ENCODE measurements at places on chromosomes 5 and 9. TPM values are rescaled to one million over a fixed set of nuclear protein-coding genes. Genes with fewer than 3 reads are reported as not detected.

- DNase-seq: peak; percentile 88
These were observed 15.6 kb downstream of the FCN2 start for GRCh38 chr9:134895908-134896833.

Gene ST6GALNAC4
- total RNA-seq: 98.0 TPM

GRCh38 chr5:35478856-35479682 lies 138.6 kb upstream of the SPEF2 start:
- no peak for DNase-seq

GRCh38 chr9:92971121-92971520 lies 23.8 kb downstream of the FGD3 start:
- DNase-seq: no peak

- no peak for DNase-seq
These were observed 635.8 kb downstream of the PDE4D start for GRCh38 chr5:59257488-59258400.

DNA sequence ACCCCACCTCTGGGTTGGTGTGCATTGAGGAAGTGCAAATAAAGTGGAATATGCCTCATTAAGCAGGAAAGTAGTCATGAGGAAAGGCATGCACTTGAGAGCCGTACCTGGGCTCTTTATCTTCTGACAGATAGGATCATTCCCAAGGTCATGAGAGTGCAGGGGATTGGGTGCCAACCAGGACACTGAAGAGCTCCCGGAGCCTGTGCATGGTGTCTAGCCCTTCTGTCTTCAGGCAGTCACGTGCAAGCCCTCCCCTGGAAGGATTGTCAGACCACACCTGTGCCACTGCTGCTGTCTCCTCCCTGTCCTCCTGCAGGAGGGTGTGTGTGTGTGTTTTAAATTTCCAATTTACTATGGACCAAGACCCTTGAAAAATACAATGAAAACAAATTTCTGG lies 69.6 kb downstream of the PDE8B start:
- DNase-seq: no peak

- DNase-seq: no peak
These were observed 134.4 kb downstream of the AOPEP start for GRCh38 chr9:94860678-94861588.

Gene SMC5
- 24.4 TPM for total RNA-seq

- peak; percentile 28 for DNase-seq
These were observed 38.5 kb downstream of the VPS13A start for GRCh38 chr9:77215874-77216273.

Gene PFN3
- not detected for total RNA-seq

DNA sequence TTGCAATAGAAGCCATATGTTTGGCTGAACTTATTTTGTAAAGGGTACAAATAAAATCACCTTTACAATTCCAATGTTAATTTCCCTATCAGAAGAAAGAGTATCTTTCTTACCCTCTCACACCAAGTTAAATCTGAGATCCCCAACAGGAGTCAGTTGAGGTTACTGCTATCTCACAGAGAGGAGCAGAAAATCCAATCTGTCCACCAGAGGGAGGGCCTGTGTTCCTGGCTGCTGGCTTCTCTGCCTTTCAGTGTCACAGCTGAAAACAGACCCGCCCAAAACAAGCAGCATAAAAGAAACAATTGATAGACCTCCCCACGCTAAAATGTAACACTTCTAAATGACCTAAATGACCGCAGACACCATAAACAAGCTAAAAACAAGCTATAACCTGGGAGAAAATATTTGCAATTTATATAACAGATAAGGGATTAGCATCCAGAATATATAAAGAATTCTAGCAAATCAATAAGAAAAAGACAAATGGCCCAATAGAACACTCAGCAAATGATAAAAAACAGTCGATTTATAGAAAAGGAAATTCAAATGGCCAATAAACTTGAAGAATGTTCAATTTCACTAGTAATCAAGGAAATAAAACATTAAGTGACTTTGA lies 24.5 kb upstream of the MVB12B start:
- DNase-seq: peak; percentile 81

Gene LMNB1
- total RNA-seq: 43.1 TPM

- no peak for DNase-seq
These were observed 607.3 kb downstream of the PRELID2 start for GRCh38 chr5:145227881-145228280.

Gene TXNDC8
- not detected for total RNA-seq

DNA sequence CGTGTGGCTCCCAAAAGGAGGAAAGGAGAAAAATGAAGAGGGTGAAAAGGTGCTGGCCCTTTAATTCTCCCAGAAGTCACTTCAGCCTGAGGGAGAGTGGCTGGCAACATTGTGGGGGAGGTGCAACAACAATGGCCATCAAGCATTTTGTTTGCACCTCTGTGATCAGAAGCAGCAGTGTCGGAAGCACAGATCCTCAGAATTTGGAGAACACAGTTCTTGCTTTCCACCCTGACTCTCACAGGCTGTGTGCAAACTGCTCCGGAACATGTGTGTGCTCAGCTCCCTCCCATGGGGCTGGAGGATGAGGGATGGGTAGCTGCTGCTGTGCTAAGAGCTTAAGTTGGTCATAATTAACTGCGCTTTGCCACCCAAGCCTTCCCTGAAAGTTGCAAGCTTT lies 127.1 kb downstream of the DPYSL3 start:
- no peak for DNase-seq

Gene SPEF2
- total RNA-seq: 1.2 TPM

GRCh38 chr9:123715258-123715657 lies 214.7 kb downstream of the DENND1A start:
- DNase-seq: no peak

DNA sequence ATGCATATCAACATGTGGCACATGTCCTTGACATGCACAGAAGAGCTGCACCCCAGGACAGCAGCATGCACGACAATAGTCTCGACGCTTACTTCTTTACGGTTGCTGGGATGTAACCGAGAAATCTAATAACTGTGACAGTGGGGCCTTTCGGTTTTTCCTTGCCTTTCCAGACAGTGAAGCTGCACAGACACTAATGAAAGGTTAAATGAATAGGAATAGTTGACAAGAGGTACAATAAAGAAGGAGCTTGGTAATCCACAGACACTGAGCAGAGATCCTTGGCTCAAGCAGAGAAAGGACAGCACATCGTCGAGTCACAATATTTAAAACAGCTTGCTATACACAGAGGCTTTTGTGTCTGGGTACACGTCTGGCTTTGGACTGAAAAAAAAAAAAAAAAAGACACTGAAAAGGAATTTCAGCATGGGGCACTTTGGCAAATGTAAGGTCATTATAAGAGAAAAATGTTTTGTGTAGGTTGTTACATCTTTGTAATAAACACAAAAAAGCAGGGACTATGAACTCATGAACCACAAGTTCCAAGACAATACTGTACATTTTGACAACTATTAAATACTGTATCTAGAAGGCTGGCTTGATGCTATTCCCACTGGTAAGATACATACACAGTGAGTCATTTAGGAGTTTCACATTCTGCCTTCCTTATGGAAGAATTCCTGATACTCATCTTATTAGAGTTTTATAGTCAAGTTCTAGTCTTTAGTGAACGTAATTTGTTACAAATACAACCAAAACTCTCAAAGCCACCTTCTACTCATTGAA lies 5.6 kb downstream of the BNC2 start:
- no peak for DNase-seq

DNA sequence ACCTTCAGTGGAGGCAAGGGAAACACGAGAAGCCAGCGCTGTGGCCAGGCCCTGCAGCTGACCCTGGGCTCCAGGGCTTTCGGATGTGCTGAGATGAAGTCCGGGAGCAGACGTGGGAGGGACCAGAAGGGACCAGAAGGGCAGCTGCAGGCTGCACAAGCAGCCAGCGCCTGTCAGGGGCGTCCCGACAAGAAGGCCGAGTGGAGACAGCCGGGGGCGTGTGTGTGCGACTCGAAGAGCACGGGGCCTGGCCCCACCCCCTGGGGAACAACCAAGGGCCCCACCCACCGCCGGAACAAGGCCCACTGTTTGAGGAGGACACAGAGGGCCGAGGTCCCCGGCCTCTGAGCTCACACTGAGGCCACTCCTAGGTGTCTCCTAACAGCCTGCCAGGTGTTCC lies 31.4 kb downstream of the SLC12A7 start:
- DNase-seq: no peak

Gene PCDHGB2
- total RNA-seq: 0.51 TPM

DNA sequence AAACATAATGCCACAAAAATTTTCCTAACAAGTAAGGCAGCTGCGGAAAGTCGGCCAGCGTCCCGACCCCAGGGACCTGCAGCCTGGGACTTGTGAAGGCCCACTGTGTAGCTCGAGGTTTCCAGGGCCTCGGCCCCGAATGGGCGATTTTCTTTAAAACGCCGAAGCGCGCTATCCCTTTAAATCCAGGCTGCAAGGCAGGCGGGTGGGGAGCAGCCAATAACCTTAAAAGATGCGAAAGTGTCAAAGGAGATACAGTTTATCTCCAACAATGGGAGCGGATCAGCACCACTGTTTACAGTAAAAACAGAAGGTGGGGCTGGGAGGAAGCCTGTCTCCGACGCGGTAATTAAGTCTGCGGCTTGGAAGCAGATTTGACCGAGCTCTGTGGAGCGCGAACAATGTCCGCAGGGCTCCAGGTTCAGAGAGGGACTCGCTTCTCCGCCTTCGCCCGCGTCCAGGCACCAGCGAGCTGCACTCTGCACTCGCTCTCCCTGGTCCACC lies 1.7 kb upstream of the ZSWIM6 start:
- DNase-seq: peak; percentile 63

DNA sequence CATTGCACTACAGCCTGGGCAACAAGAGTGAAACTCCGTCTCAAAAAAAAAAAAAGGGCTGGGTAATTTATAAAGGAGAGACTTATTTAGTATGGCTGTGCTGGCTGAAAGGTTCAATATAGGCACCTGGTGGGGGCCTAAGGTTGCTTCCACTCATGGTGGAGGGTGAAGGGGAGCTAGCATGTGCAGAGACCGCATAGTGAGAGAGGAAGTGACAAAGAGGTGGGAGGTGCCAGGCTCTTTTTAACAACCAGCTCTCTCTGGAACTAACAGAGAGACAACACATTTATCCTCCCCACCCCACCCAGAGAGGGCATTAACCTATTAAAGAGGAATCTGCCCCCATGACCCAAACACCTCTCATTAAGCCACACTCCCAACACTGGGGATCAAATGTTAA lies 28.9 kb upstream of the SERINC5 start:
- no peak for DNase-seq

Gene PCDHB3
- total RNA-seq: 0.51 TPM

Gene HNRNPK
- total RNA-seq: 685 TPM

- DNase-seq: no peak
These were observed 126.3 kb upstream of the RPS23 start for GRCh38 chr5:82404382-82404945.

Gene GABRG2
- total RNA-seq: not detected

GRCh38 chr9:113227436-113227835 lies 6.1 kb downstream of the SLC31A1 start:
- no peak for DNase-seq

DNA sequence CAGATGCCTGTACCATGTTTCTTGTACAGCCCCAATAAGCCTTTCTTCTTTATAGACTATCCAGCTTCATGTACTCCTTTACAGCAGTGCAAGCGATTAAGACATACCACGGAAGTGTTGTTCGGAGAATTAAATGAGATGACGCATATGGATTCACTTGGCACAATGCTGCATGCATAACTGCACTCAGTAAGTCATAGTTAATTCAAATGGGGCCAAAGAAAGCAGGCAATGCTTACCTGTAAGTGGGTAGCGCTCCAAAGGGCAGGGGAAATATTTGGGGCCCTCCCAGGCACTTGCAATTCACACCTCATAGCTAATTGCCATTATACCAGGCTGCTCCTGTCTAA lies 7.7 kb upstream of the ADRA1B start:
- DNase-seq: peak; percentile 27

DNA sequence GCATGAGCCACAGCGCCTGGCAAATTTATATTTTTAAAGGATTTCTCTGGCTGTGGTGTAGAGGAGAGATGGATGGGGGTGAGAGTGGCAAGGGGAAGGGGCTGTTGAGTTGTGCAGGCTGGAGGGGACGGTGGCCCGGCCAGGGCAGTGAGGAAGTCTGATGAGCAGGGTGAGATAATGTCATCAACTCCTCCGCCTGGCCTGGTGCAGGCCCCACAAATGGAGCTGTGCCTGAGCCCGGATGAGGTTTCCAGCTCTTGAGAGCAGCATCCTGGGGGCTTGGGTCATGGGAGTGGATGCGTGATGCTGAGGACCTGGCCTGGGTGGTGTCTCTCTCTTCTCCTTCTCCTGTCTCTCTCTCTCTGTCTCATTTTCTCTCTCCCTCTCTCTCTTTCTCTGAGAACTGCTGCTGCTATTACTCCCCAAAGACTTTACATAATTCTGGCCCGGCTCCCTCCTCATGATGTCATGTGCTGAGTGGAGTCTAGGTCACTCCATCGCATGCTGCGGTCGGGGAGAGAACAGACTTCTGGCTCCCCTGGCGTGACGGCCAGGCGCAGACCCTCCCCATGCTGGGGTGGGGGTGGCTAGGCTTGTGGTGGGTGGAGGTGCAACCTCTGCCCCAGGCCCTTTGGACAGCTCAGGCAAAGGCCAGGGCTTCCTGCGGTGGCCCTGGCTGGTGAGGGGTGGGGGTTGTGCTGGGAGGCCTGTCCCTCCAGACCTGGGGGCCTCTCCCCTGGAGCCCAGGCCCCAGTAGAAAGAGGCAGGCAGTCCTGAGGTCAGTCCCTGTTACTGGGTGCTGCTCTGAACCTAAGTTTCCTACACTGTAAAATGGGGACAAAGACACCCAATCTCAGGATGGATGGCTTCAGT lies 26.4 kb downstream of the FGF18 start:
- no peak for DNase-seq

DNA sequence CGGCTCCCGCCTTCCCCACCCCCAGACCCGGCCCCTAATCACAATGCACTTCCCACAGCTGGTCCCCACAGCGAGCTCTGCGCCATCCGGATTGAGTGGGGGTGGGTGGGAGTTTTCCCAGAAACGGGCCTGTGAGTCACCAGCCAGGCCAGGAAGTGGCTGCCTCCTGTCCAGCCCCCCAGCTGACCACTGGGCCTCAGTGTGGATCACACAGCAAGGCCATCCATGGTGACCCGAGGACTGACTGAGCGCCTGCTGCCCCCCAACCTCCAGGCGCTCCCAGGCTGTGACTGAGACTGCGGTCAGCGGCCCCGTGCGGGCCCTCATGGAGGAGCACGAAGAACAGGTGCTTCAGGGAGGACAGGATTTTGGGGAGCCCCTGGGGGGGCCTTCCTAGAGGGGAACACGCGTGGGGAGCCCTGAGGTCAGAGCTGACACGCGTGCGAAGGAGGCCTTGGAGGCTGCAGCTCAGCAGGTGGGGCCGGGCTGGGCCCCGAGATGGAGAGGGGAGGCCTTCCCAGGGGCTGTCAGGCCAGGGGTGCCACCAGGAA lies 48.3 kb upstream of the EGFL7 start:
- DNase-seq: peak; percentile 96
